ENCODE measurements at places on chromosomes 5 and 9.

- no peak for DNase-seq
Measured at GRCh38 chr5:158135682-158136179, 276.8 kb upstream of the CLINT1 start.

DNA sequence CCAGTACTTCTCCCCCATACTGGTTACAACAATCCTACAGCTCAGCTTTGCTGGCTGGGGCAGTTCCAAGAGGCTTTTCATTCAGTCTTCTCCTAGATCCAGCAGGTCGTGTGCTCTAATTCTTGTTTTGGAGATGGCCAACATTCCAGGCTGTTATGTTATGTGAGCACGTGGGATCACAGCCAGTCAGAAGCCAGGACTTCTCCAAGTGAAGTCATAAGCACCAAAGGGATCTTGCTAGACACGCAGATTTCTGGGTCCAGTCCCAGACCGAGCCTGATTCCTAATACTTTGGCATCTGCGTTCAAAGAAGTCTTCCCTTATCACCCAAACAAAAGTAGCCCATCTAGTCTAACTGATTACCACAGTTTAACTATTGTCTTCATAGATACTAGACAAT is 1.4 kb upstream of the LARP1 start:
- DNase-seq: peak; percentile 93

- DNase-seq: peak; percentile 25
Measured at GRCh38 chr5:79236970-79237739, 1.2 kb downstream of the JMY start.

DNA sequence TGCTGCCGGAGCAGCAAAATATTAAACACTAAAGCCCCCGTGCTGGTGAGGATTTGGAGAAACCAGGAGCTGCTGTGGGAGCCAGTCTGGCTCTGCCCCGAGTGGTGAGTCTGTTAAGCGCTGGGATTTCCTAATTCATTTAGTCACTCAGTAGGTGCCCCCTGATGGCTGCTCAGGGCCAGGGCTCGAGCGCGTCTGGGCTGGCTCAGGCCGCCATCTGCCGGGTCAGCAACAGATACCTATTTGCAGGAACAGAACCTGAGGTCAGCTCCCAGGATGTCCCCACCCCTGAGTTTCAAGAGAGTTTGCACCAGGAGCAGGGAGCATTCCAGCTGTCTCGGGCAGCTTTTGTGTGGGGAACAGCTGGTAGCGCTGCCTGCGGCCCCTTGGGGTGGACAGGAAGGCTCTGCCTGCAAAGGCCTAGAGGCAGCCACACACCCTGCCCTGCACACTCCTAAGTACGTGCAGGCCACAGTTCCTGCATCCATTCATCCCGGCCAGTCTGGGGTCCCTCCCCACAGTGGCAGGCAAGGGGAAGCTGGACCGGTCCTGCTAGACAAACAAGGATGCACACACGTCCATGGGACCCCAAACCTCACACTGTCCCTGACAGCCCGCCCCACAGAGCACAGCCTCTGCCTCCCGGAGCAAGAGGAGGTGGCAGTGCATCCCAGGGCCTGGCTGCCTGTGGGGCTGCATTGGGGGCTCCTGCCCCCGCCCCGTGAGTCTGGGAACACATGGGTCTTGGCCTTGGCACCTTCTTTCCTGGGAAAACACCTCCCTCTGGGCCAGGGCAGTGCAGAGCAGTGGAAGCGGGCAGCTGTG is 83.7 kb downstream of the ADAMTS2 start:
- DNase-seq: peak; percentile 27

GRCh38 chr5:39505363-39505762 is 80.6 kb upstream of the DAB2 start:
- DNase-seq: no peak

GRCh38 chr5:2022436-2022835 is 139.7 kb upstream of the IRX4 start:
- DNase-seq: no peak

GRCh38 chr9:23493219-23493618 is 332.8 kb downstream of the ELAVL2 start:
- DNase-seq: no peak

All from fibroblast of skin of abdomen (primary cell).